Activated naive CD8-positive, alpha-beta T cell treated with anti-CD3 and anti-CD28 coated beads, Interleukin-2, amount 10 ng/mL, durations not matched to agents 7 days and 5 days (primary cell): ENCODE measurements at places on chromosomes 3 and 15. TPM values are rescaled to one million over a fixed set of nuclear protein-coding genes. Genes with fewer than 3 reads are reported as not detected.

The MRPS25 gene
- 61.1 TPM for total RNA-seq

The CPLX3 gene
- total RNA-seq: 0.28 TPM

The SOX2 gene
- not detected for total RNA-seq

DNA sequence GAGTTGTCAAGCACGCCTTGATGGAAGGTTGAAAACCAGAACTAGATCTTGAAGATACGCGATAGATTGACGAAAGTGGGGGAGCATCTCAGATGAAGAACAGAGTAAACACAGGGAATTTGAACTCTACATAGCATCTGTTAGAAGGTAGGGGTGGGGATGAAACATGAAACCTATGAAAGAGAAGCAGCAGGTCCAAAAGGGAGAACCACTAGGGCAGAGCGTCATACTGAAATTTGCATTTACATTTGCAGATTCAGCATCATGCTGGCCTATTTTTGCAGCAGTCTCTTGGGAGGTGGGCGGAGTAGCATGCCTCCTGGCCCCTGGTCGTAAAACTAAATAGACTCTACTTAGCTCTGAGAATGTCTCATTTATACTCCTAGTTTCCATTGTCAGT, 46.1 kb upstream of the RASGRP1 start:
- no peak for DNase-seq

GRCh38 chr3:133018921-133019320, 19.3 kb upstream of the TMEM108 start:
- no peak for DNase-seq

GRCh38 chr3:25723802-25724201, 59.1 kb upstream of the TOP2B start:
- no peak for DNase-seq

- DNase-seq: no peak
These were observed 145.1 kb downstream of the GHSR start for GRCh38 chr3:172303181-172303580.

- DNase-seq: no peak
These were observed 845.1 kb upstream of the NR2F2 start for GRCh38 chr15:95485367-95485766.

- no peak for DNase-seq
These were observed 2.1 kb downstream of the CCNL1 start for GRCh38 chr3:157157836-157158235.

GRCh38 chr15:96869122-96869521, 538.6 kb downstream of the NR2F2 start:
- no peak for DNase-seq

GRCh38 chr3:46564190-46565021, 1.7 kb downstream of the LRRC2 start:
- DNase-seq: no peak

GRCh38 chr3:106428565-106428994, 559.8 kb upstream of the CBLB start:
- DNase-seq: no peak

- DNase-seq: no peak
These were observed 8.1 kb downstream of the PGBD4 start for GRCh38 chr15:34109797-34110663.

DNA sequence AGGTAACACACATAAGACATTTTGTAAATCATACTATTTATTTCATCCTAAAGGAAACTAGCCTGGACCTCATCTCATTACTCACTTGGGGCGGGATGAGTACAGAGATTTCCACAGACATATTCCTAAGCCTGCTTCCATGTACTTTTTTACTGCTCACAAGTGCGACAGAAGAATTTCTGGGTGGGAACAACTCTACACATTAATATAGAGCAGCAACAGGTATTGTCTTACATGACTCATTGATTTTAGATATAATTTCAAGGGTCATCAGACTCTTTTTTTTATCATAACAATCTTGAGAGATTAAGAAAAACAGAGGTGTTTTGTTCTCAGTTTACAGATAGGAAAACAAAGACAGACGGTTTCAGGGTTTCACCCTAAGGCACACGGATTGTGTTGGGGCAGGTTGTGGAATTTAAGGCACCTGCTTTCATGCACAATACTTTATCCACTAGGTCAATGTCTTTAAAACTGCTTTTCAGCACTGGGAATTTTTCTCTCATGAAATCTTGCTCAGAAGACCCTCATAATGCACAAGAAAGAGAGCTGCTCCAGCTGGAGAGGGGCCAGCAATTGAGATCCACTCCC, 186.7 kb upstream of the CDIN1 start:
- DNase-seq: no peak
